Naive thymus-derived CD8-positive, alpha-beta T cell (primary cell): ENCODE measurements at places on chromosomes 11 and 22.
A peak's percentile ranks its signal among the peaks of the same experiment; 100 is the strongest.

DNA sequence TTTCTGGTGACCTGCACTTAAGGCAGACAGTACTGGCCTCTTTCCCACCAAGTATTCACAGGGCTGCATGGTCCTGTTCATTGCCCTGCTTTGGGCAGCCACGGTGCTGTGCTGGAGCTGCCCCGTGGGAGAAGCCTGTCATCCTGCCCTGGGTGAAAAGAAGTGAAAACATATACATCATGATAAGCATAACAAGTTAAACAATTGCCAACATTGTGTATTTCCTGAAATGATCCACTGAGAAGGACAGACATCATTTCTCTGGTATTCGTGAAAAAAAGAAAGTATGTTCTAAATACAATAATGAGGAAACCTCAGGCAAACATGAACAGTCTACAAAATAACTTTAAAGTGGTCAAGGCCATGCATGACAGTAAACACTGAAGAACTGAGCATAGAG lies 393.1 kb downstream of the TMEM135 start:
- no peaks in the 10 kb centered on the region for H3K36me3 ChIP-seq
- no peaks in the 10 kb centered on the region for H3K4me1 ChIP-seq
- no peak overlapping the region for H3K27ac ChIP-seq
- H3K27me3 ChIP-seq: no peaks in the 10 kb centered on the region
- DNase-seq: no peak
- H3K4me3 ChIP-seq: no peak overlapping the region

DNA sequence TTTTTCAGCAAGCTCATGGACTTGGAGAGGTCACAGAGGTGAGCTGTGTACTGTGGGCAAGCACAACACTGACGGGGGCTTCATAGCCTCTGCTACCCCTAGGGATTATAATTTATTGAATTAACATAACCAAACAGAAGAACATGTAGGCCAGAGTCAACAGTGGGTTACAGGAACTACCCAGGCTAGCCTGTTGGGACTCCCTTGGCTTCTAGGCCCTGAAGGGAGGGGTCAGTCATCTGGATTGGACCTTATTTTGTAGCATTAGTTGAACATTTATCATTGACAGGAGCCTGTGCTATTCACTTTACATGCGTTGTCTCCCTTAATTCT lies 56.9 kb downstream of the KREMEN1 start:
- no peak for DNase-seq
- no peak overlapping the region for H3K4me3 ChIP-seq
- peaks cover 2% of the 10 kb centered on the region for H3K4me1 ChIP-seq
- H3K27ac ChIP-seq: no peak overlapping the region

DNA sequence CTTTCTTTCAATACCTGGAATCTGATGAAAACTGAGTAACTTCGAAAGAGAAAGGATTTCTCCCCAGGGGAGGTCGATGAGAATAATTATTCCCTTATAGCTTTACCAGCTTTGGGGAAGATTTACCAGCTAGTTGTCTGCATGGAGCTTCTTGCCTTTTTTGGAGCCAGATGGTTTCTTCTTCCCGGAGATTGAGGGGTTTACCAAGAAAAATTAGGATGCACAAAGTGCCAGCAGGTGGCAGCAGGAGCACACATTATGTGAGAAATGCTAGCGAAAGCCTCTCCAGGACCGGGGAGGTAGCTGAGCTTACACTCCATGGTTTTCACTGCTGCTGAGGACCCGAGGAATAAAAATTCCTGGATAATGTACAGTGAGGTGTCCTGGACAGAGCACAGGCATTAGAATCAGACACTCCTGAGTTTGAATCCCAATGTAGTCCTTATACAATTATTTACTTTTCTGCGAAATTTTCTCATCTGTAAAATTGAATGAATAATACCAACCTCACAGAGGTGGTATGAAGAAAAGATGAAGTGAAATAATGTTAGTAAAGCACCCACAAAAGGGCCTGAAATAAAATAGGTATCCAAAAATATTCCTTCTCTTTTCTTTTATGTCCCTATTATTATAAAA lies 46.0 kb upstream of the PARVA start:
- H3K4me3 ChIP-seq: no peak overlapping the region
- H3K27me3 ChIP-seq: peaks cover 8% of the 10 kb centered on the region
- H3K27ac ChIP-seq: no peak overlapping the region
- peaks cover 5% of the 10 kb centered on the region for H3K4me1 ChIP-seq
- DNase-seq: peak; percentile 58

DNA sequence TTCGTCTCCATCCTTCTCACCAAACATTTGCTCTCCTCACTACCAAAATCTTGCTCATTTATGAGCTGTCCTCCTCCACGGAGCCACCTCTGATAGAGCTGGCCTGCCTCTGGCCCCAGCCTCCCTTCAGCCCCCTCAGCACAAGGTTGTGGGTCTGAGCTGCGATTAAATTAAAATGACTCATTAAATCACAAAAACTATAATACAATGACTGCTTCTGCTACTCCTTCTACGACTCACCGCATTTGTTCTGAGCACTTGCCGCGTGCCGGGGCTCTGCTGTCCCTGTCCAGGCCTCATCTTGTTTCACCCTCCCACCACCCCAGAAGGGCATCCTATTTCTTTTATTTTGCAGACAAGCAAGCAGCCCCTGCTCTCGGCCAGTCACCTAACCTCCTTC lies 49.2 kb upstream of the TIMP3 start:
- H3K4me3 ChIP-seq: no peak overlapping the region
- no peaks in the 10 kb centered on the region for H3K4me1 ChIP-seq
- H3K27ac ChIP-seq: no peak overlapping the region
- no peaks in the 10 kb centered on the region for H3K27me3 ChIP-seq
- no peak for DNase-seq

- H3K4me1 ChIP-seq: no peaks in the 10 kb centered on the region
- H3K27ac ChIP-seq: no peak overlapping the region
- no peak overlapping the region for H3K4me3 ChIP-seq
- peaks cover 50% of the 10 kb centered on the region for H3K27me3 ChIP-seq
- no peaks in the 10 kb centered on the region for H3K36me3 ChIP-seq
- DNase-seq: no peak
Observed at GRCh38 chr11:119607726-119608125, 121.3 kb downstream of the NECTIN1 start.

- H3K36me3 ChIP-seq: peaks cover 38% of the 10 kb centered on the region
- peak within 1 kb of the TSS; percentile 89 for H3K4me3 ChIP-seq
- H3K27ac ChIP-seq: peak within 1 kb of the TSS; percentile 96
- peak; percentile 97 for DNase-seq
- H3K27me3 ChIP-seq: no peaks in the 10 kb centered on the region
Observed at GRCh38 chr11:66638177-66639065, at the start of gene RBM4. Gene RBM4, plus strand, starts transcription at chr11:66638703. Its CDS starts 1,009 bp downstream, at chr11:66639712.

- no peak overlapping the region for H3K4me3 ChIP-seq
- H3K4me1 ChIP-seq: no peaks in the 10 kb centered on the region
- peaks cover 3% of the 10 kb centered on the region for H3K27me3 ChIP-seq
- no peak for DNase-seq
- H3K27ac ChIP-seq: no peak overlapping the region
- H3K36me3 ChIP-seq: no peaks in the 10 kb centered on the region
Observed at GRCh38 chr11:5500393-5500801, 9.4 kb downstream of the UBQLN3 start.

DNA sequence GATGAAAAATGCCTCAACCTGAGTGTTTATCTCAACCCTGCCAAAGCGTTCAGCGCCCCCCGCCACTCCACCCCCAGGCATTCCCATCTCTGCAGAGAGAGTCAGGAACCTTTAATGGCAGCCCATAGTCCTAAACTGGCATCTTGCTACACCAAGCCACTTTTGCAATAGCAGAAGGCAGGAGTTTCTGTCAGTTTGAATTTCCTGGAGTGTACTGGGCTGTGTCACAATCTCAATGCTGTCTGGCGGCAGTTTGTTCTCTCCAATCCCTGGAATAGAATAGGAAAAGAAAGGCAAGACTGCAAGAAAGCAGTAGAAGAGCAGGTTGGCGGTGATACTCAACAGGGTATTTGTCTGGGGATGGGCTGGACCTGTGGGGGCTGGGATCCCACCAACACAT lies 32.9 kb upstream of the FLI1 start:
- H3K4me1 ChIP-seq: peaks cover 4% of the 10 kb centered on the region
- H3K36me3 ChIP-seq: no peaks in the 10 kb centered on the region
- no peak overlapping the region for H3K4me3 ChIP-seq
- no peak overlapping the region for H3K27ac ChIP-seq
- DNase-seq: no peak
